AG20443 (cell line): ENCODE measurements at places on chromosomes 4 and X.
A peak's percentile ranks its signal among the peaks of the same experiment; 100 is the strongest.

DNA sequence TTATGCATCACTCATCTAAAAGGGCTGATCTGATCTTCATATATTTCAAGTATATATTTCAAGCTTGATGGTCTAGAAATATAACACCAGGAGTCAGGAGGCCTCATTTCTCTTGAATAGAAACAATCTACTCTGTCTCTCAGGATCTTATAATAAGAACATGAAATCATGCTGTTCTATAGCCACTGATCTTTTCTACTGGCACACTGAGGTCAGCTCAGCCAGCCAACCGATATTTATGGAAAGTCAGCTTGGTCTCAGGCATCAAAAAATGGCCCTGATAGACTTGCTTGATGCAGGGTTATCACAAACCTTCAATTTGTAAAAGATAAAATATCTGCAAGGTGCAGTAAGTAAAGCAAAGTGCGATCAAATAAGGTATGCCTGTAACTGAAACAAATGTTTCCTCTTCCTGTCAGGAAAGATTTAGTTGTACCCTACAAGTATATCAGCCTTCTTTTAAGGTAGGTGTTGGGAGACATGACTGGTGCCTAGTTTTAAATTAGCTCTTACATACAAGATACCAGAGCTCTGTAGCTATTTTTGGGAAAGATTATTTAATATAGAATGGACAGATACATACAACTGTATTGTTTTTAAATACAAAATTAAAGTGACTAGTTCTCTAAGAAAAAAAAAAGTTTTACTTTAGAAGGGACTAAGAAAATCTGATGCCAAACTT is 63.4 kb downstream of the BMP3 start:
- no peak for DNase-seq

- DNase-seq, result no peak
Observed at GRCh38 chr4:60743654-60744053, 456.5 kb upstream of the ADGRL3 start.

DNA sequence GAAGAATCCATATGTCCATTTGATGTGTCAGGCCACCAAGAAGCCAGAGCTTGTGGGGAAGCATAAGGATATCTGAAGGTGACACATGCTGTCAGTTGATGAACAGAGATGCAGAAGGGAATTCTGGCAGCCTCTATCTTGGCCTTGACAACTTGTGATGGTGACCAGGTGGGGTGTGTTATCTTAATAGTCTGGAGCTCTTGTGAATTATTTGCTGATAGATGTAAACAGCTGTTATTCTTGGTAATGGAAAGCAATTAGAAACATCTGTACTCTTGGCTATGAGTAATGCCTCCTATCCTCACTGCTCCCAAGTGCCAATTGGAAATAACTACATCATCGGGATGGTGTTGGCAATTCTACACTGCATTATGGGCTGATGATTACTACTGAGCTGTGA is 51.9 kb downstream of the NAA11 start:
- DNase-seq, result no peak

GRCh38 chr4:175127314-175127713 is 209.2 kb downstream of the ADAM29 start:
- no peak for DNase-seq

GRCh38 chr4:54879576-54879975 is 221.8 kb downstream of the KIT start:
- DNase-seq, result peak; percentile 68

DNA sequence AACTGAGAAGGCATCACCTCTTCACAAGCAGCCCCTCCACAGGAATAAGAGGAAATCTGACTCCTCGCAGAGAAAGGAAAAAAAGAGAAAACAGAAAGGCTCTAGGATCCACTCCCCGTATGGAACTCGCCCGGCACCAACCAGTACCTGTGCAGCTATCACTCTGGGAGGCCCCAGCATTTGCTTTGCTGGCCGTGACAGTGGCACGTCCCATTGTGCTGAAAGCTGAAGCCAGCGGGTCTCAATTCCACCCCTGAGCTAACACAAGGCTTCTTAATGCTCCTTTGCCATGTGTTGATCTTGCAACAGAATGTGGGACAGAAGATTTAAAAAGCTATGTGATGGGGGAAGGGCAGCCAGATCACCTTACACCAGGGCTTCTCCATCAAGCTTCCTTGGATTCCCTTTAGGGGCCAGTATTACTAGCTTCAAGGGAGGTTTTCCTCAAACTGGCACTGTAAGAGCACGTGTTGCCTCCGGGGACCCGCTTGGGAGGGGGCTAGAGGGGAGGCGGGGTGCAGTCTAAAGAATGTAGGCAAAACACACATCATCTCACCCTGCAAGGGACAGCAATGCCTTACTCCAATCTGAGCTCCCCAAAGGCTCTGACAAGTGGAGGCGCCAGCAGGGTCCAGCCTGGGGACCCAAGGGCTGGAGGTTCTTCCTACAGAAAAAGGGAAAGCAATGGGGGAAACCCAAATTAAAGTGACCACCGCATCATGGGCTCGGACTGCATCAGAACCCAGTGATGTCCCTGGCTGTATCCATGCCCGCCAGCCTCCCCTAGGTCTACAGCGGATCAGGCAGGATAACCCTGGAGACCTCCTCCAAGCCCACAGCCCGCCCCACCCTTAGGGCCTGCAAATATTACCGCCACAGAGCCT is 1.2 kb downstream of the USP46 start:
- peak; percentile 42 for DNase-seq

- DNase-seq, result no peak
Observed at GRCh38 chrX:97747346-97747745, 863.6 kb downstream of the RPA4 start.

- DNase-seq, result peak; percentile 46
Observed at GRCh38 chr4:106266201-106266600, 49.8 kb downstream of the TBCK start.

DNA sequence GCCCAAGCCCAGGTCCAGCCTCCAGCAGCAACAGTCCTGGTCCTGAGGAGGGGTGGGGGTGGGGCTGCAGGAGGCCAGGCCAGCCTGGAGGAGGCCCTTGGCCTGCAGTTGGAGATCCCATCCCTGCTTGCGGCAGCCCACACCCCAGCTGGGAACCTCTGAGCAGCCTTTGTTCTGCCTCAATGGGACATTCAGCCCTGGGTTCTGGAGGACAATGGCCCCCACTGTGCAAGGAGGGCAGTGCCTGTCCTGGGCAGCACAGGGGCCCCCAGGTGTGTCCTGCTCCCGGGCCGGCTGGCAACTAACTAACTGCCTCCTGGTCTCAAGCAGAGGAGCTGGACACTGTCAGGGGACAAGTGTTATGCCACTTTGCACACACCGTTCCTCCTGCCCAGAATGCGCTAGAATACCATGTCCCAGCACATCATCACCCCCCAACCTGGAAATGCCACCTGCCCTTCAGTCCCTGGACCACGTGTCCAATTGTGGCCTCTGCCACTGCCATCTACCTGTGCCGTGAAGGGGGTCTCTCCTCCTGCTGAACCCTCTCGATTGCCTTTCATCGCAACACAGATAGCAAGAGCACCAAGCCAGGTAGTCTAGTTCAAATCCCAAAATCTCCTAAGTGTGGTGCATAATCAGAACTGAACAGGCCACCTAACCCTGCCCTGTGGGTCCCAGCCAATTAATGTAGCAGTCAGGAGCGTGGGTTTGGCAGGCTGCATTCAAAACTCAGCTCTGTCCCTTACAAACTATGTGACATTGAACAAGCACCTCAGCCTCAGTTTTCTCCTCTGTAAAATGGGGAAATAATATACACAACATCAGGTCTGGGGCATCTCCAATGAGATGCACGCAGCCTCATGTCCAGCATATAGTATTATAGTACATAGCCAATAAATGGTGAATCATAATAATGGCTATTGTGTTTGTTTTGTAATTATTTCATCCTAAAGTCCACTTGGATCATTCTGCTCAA is 8.8 kb downstream of the PPP2R2C start:
- DNase-seq, result no peak

DNA sequence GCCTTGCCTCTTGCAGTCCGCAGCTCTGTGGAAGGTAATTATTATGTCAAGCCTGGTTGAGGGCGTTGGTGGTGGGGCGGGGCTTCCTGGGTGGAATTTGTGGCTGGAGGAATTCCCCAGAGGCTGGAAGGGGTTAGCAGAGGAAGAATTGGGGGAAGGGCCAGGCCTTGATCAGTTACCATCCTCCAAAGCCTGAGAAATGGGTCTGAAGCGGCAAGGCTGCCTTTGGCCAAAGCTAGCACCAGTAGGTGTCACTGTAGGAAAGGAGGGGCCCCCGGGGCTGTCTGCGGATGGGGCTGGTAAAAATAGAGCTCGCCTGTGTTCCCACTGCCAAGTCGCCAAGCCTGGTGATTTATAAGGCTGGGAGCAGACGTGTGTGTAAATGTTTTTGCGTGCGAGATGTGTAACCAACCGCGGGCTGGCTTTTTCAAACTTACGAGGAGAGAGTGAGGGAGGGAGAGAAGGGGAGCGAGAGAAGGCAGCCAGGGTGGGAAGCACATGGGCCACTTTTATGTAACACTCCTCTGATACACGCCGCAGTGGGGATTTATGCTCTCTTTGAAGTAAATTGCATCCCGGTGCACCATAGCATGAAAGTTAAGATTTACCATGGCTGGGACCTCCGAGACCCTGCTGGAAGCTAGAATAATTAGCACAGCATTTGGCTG is 367.0 kb downstream of the BCOR start:
- peak; percentile 82 for DNase-seq

- no peak for DNase-seq
Observed at GRCh38 chr4:120881351-120881750, 41.2 kb downstream of the PRDM5 start.

- no peak for DNase-seq
Observed at GRCh38 chr4:3466691-3467600, 3.8 kb downstream of the DOK7 start.

DNA sequence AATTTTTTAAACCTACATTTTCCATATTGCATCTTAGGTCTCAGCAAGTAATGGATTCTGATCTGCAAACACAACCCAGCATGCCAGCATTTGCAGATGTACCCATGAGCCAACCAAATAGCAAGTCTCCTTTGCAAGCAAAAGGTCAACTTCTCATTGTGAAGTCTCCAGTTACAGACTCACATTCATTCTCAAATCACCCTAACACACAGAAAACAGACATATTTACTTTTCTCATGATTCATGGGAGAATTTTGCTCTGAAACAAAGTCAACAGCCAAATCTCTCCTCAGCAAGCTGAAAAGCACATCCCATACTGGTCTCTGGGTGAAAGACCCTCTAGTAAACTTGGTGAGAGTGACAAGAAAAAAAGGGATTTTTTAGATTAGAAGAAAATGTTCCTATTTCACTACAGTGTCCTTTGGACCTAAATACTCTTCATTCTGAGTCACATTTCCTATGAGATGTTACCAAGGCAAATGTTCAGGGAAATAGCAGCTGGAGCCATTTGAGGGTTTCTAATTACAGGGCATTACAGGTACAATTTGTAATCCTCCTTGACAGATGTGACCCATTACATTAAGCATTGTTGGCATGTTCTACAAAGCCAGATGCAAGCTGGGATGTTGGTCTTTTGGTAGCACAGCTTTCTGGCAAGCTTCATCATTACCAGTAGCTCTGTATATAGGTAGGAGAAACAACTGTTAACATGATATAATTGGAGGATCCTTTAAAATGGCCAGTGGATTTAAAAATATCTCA is 383.3 kb downstream of the SMARCA1 start:
- no peak for DNase-seq

DNA sequence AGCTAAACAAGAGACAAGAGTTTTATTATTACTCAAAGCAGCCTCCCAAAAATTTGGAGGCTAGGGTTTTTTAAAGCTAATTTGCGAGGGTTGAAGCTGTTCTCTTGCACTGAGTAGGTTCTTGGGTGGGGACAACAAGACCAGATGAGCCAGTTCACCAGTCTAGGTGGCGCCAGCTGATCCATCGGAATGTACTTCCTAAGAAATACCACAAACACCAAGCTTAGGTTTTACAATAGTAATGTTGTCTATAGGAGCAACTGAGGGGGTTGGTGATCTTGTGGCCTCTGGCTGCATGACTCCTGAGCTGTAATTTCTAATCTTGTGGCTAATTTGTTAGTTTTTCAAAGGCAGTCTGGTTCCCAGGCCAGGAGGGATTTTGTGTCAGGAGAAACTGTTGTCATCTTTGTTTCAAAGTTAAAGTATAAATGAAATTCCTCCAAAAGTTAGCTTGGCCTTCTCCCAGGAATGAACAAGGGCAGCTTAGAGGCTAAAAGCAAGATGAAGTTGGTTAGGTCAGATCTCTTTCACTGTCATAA is 130.6 kb downstream of the SLC7A11 start:
- no peak for DNase-seq

GRCh38 chr4:53563824-53564223 is 27.5 kb downstream of the LNX1 start:
- peak; percentile 43 for DNase-seq

GRCh38 chr4:104531390-104531789 is 36.7 kb upstream of the CXXC4 start:
- no peak for DNase-seq
